ENCODE measurements at places on chromosomes 3 and 15. TPM values are rescaled to one million over a fixed set of nuclear protein-coding genes. Genes with fewer than 3 reads are reported as not detected.

GRK7 gene
- polyA plus RNA-seq = under 0.01 TPM

MRAS gene
- 3.5 TPM for polyA plus RNA-seq

ZMYND10 gene
- not detected for polyA plus RNA-seq

ZPLD1 gene
- 0.09 TPM for polyA plus RNA-seq

MKRN2 gene
- 13.6 TPM for polyA plus RNA-seq

THPO gene
- polyA plus RNA-seq = 0.25 TPM

SELENOT gene
- polyA plus RNA-seq = 52.9 TPM

CAPN3 gene
- 4.4 TPM for polyA plus RNA-seq

PRTG gene
- polyA plus RNA-seq = 0.42 TPM

THRB gene
- 10.6 TPM for polyA plus RNA-seq

CCNB2 gene
- polyA plus RNA-seq = 14.1 TPM

SPATA12 gene
- polyA plus RNA-seq = not detected

NANOGP8 gene
- not detected for polyA plus RNA-seq

SMC4 gene
- 13.8 TPM for polyA plus RNA-seq

MUC13 gene
- 440 TPM for polyA plus RNA-seq

ATP13A5 gene
- 0.16 TPM for polyA plus RNA-seq

CFAP92 gene
- polyA plus RNA-seq = 1.2 TPM

KLF13 gene
- polyA plus RNA-seq = 71.9 TPM

KNG1 gene
- polyA plus RNA-seq = 0.35 TPM

GOLGA6L4 gene
- 0.69 TPM for polyA plus RNA-seq

SCN11A gene
- polyA plus RNA-seq = not detected

ADAMTS17 gene
- polyA plus RNA-seq = 0.46 TPM

TUSC7 gene
- polyA plus RNA-seq = not detected

PLSCR5 gene
- not detected for polyA plus RNA-seq
